ENCODE measurements at places on chromosomes 4 and X.

DNA sequence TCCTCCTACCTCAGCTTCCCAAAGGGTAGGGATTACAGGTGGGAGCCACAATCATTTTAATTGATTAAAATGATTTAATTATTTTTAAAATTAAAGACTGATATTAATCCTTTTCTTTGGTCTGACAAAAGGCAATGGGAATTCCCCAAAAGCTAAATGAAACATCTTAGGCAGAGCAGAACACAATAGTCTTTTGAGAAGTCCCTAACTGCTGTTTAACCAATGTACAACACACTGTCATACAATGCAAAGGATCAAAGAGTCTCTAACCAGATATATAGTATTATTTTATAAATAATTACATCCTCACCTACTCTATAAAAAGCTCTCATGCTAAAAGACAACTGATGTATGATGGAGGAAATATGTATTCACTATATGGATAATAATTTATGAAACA is 47.0 kb downstream of the THAP9 start:
- no peak for DNase-seq

- no peak for DNase-seq
Measured at GRCh38 chrX:6228720-6229119, at the start of gene NLGN4X. Gene NLGN4X (minus strand): TSS chrX:6228867. CDS start chrX:6151466, 77,401 bp downstream.

- no peak for DNase-seq
Measured at GRCh38 chr4:1793496-1793840, 375 bp downstream of the FGFR3 start.

GRCh38 chr4:95439071-95439470 is 109.7 kb downstream of the UNC5C start:
- no peak for DNase-seq

GRCh38 chr4:150949342-150949741 is 65.7 kb downstream of the LRBA start:
- no peak for DNase-seq

- DNase-seq, result no peak
Measured at GRCh38 chrX:134443461-134443860, 16.5 kb upstream of the HPRT1 start.

GRCh38 chrX:108438110-108438623 is at the start of gene COL4A6:
Gene COL4A6 (minus strand): TSS chrX:108438422. CDS start chrX:108438196, 226 bp downstream.
- DNase-seq, result peak; percentile 27

- DNase-seq, result no peak
Measured at GRCh38 chr4:168708108-168708507, 211.3 kb downstream of the PALLD start.

GRCh38 chr4:136935305-136935704 is 597.0 kb downstream of the PCDH18 start:
- no peak for DNase-seq

DNA sequence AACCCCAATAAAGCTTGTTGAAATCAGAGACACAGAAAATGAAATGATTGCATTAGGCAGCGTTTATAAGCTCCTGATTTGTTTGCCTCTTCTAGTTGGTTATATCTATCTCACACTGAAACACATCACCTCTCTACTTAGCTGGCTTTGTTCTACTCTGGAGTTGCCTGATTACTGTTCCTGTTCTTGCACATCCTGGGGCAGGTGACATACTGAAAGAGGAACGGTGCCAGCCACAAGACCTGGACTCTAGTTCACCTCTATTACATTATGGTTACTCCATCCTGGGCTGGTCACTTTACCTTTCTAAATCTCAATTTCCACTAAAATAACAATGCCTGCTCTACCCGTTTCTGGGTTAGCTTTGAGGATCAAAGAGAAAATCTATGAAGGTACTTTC is 47.9 kb downstream of the TRIM2 start:
- no peak for DNase-seq

GRCh38 chr4:126799416-126799815 is 833.3 kb upstream of the INTU start:
- no peak for DNase-seq

- no peak for DNase-seq
Measured at GRCh38 chr4:89024051-89024675, 32.8 kb downstream of the FAM13A start.

DNA sequence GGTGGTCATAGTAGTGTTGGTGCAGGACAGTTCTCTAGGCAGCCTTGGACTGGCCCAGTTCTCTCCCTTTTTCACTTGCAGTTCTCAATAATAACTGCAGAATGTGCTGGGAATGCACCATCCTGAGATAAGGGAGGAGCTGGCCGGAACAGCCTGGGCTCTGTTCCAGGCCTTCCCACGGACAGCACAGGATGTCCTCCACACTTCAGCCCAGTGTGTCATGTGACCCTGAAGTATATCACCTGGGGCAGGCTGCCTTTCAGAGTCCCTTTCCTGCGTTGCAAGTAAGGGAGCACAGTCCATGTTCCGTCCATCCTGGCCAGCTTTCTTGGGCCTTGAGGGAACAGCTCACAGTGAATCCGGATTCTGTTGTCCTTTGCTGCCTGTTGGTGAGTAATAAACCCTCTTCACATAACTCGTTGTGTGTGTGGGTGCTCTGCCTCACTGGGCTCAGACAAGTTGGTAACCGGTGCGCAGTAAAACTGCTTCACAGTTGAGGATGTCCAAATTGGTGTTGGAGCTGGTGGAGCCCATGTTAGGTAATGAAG is 32.3 kb upstream of the BBS12 start:
- no peak for DNase-seq

- DNase-seq, result no peak
Measured at GRCh38 chrX:101785142-101785541, 125.5 kb upstream of the ARMCX2 start.

DNA sequence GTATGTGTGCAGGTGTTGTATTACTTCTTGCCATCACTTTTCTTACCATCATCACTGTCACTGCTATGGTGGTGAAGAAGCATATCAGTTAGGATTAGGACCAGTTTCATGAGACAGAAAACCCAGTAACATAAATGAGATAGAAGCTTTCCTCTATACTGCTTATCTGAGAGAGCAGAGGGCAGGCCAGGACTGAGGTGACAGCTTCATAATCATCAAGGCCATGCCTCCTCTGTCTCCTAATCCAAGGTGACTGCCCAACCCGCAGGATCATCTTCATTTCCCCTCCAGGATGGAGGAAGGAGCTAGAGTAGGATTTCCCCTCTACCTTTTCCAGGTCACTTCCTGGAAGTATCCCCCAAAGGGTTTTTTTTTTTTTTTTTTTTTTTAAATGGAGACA is 35.4 kb downstream of the TMEM131L start:
- no peak for DNase-seq

- DNase-seq, result no peak
Measured at GRCh38 chr4:42638993-42639392, 17.9 kb downstream of the ATP8A1 start.

All from lower lobe of right lung (tissue), 2 donors.